ENCODE measurements at places on chromosomes 6 and 20.

DNA sequence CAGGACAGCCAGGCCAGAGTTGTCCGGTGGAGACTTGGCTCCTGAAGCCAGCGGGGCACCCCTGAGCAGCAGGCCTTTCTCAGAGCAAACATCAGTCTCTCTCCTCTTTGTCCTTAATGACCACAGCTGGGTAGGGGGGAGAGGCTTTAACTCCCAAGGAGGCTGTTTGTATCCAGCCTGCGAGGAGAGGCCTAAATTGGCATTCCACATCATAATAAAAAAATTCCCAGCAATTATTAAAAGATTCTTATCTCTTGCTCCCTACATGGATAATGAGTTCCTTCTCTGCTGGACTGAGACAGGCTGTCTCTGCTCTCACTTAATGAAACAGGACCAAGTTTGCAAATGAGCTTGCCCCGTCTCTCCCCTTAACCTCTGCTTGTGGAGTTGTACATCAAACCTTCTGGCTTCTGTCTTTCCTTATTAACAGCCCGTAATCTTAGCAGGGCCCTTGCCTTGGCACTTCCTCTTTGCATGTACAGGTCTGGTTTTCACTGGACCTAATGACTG, 838.2 kb downstream of the MAFB start:
- H3K27me3 ChIP-seq, result peaks cover 6% of the 10 kb centered on the region
- H3K36me3 ChIP-seq, result no peaks in the 10 kb centered on the region
- no peak for DNase-seq
- no peak overlapping the region for H3K27ac ChIP-seq

DNA sequence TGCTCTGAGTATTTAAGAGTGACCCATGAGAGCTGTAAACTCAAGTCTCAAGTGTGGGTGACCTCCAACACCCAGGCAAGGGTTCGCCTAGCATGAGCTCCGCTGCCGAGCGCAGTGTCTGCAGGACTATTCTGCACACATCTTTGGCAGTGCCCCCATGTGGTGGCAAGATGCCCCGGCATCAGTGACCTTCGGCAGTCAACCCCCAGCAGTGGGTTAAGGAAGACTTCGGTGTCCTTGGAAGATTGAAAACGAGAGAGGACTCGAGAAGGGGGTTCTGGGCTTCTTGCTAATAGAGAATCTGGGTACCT, 43.1 kb downstream of the RBM38 start:
- H3K36me3 ChIP-seq, result peaks cover 10% of the 10 kb centered on the region
- peak overlapping the region; percentile 81 for H3K4me3 ChIP-seq
- no peaks in the 10 kb centered on the region for H3K27me3 ChIP-seq
- peaks cover 51% of the 10 kb centered on the region for H3K4me1 ChIP-seq
- no peak for DNase-seq

- H3K4me3 ChIP-seq, result no peak overlapping the region
- H3K27me3 ChIP-seq, result peaks cover 13% of the 10 kb centered on the region
- H3K4me1 ChIP-seq, result no peaks in the 10 kb centered on the region
Observed at GRCh38 chr6:36641543-36641942, 37.0 kb upstream of the CDKN1A start.

GRCh38 chr6:140202964-140203515, 828.6 kb upstream of the CITED2 start:
- H3K36me3 ChIP-seq, result no peaks in the 10 kb centered on the region
- H3K27ac ChIP-seq, result no peak overlapping the region
- H3K4me1 ChIP-seq, result no peaks in the 10 kb centered on the region
- H3K4me3 ChIP-seq, result no peak overlapping the region
- no peaks in the 10 kb centered on the region for H3K27me3 ChIP-seq
- DNase-seq, result no peak

- H3K27ac ChIP-seq, result peak overlapping the region; percentile 96
- peaks cover 22% of the 10 kb centered on the region for H3K36me3 ChIP-seq
- no peak for DNase-seq
- H3K4me3 ChIP-seq, result peak overlapping the region; percentile 82
- H3K27me3 ChIP-seq, result no peaks in the 10 kb centered on the region
Observed at GRCh38 chr6:52575502-52575892, 1.4 kb downstream of the TRAM2 start.

DNA sequence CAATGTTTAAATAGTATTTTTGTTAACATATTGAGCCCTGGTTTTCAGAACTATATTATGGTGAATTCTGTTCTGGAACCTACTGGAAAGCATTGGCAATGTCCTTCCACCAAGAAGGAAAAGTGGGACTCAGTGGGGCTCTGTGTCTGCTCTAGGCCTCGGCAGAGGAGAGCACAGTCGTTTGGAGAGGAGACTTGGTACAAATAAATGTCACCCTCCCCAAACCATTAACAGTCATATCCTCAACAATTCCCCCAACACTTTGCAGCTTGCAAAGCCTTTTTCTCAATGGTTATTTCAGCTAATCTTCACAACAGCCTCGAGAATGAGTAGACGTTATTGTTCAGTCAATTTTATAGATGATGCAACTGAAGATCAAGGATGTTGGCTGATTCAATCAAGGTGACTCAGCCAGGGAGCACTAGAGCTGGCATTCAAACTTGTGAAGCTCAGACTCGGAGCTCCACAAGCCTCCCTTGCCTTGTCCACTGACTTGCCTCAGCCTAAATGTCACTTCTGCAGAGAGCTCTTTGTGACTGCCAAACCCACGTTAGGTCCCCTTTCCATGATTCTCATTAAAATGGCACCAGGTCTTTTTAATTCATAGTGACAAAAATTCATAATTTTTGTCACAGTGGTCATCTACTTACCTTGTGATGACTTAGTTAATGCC, 60.6 kb downstream of the TOX2 start:
- no peak for DNase-seq
- no peaks in the 10 kb centered on the region for H3K4me1 ChIP-seq
- H3K27me3 ChIP-seq, result peaks cover 74% of the 10 kb centered on the region
- no peaks in the 10 kb centered on the region for H3K36me3 ChIP-seq

DNA sequence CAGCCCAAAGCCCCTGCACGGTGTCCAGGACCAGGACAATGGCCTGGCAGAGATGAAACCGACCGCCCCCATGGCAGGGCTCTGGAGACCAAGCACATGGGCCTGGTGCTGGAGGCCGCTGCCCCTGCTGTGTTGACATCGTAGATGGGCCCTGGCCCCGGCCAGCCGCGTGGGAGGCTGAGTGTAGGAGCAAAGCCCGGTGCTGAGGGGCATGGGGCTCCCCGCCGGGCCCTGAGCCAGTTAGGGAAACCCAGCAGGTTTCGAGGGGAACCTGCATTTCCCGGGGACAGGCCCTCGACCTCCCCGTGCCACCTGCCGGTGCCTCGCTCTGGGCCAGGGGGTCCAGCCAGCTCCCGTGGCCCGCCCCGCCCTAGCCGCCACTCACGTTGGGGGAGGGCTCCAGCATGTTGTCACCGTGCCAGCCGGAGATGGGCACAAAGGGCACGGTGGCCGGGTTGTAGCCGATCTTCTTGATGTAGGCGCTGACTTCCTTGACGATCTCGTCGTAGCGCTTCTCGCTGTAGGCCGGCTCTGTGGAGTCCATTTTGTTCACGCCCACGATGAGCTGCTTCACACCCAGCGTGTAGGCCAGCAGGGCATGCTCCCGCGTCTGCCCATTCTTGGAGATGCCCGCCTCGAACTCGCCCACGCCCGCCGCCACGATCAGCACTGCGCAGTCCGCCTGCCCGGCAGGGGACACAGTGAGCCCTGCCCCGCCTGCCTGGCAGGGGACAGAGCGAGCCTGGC, 4.3 kb downstream of the EEF1A2 start:
- H3K27ac ChIP-seq, result no peak overlapping the region
- DNase-seq, result no peak
- peaks cover 5% of the 10 kb centered on the region for H3K27me3 ChIP-seq

DNA sequence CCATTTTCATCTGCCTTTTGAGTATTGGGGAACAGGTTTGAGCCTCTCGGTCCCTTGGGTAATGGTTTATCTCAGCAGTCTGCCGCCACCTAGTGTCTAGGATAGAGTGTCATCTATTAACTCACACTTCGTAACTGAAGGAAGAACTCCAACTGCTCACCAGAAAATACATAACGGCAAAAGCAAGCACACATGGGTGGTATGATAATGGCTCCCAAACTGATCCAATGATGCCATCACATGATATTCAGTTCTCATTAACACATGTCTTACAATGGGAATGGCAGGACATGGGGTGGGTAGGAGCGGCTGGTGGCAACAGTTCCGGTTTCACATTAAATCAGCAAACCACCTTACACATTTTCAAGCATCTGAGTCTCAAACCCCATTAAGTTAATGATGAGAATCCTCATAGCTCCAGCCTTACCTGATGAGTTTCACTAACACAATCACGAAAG, 110.7 kb upstream of the PHACTR1 start:
- peaks cover 10% of the 10 kb centered on the region for H3K27me3 ChIP-seq
- no peaks in the 10 kb centered on the region for H3K4me1 ChIP-seq
- DNase-seq, result peak; percentile 3
- H3K36me3 ChIP-seq, result no peaks in the 10 kb centered on the region
- H3K27ac ChIP-seq, result no peak overlapping the region

DNA sequence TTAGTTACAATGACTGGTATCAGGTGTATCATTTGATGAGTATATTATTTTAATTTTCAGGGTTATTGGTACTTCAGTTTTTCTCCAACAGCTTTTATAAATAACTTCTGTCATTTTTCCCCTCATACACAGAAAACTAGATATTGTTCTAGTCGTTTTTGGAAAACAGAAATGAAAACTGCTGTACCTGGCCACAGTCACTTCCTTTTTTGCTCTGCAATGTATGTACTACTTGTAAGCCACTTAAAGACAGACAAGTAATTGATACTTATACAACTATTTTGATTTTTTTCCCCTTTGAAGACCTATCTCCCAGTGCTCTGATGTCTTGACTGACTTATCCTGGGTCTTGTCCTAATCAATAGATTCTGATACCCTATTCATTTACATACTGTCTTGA, 218.6 kb upstream of the RUNX2 start:
- peaks cover 3% of the 10 kb centered on the region for H3K4me1 ChIP-seq
- H3K27me3 ChIP-seq, result no peaks in the 10 kb centered on the region
- no peaks in the 10 kb centered on the region for H3K36me3 ChIP-seq
- DNase-seq, result no peak
- no peak overlapping the region for H3K27ac ChIP-seq
- no peak overlapping the region for H3K4me3 ChIP-seq

- DNase-seq, result no peak
- H3K36me3 ChIP-seq, result no peaks in the 10 kb centered on the region
- H3K27me3 ChIP-seq, result no peaks in the 10 kb centered on the region
Observed at GRCh38 chr6:5203546-5203945, 57.2 kb downstream of the LYRM4 start.

GRCh38 chr20:59829054-59829785, 104.2 kb downstream of the SYCP2 start:
- H3K4me3 ChIP-seq, result no peak overlapping the region
- peaks cover 31% of the 10 kb centered on the region for H3K27me3 ChIP-seq
- no peak overlapping the region for H3K27ac ChIP-seq
- no peaks in the 10 kb centered on the region for H3K36me3 ChIP-seq
- DNase-seq, result no peak

DNA sequence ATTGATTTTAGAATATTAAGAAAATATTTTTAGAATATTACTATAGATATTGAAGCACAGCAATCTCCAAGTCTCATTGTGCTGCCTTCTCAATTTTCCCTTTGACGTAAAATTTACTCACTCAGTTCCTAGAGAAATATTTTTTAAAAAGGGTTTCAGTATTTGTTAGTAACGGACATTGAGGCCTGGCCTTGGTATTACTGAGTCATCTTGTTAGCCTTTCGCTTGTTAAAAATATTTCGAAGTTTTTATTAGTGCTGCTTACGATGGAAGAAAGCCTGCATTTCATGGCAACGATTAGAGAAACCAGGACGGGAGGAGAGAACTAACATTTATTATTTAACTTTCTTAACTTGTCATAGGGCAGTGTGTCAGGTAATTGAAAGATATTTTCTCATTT, 82.2 kb downstream of the TIAM2 start:
- no peak overlapping the region for H3K4me3 ChIP-seq
- H3K36me3 ChIP-seq, result no peaks in the 10 kb centered on the region
- H3K27ac ChIP-seq, result no peak overlapping the region
- DNase-seq, result no peak

DNA sequence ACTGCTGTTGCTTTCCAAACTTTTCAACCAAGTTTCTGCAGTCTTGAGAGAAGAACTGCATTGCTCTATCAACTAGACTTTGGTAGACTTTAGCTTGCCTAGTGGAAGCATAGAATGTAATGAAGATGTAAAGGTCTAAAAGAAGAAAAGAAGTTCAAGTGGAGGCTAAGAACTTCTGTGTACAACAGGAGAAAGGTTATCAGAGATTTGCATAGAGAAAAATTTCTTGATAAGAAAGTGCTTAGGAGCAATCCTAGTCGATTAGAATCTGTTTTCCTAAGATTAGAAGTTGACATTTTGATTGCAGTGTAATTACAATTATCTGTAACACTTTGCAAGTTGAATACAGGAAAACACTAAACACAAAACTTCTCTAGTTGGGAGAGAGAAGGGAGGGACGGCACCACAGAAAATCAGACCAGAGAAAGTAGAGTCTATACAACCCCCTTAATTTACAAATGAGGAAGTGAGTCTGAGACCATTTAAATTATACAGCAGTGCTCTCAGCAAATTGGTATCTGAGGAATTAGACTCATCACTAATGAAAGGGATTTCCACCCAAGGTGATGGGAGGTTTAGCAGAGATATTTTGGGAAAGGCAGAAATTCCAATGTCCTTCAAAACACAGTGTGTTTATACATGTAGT, 194.3 kb upstream of the MARCKS start:
- H3K27me3 ChIP-seq, result no peaks in the 10 kb centered on the region
- H3K27ac ChIP-seq, result no peak overlapping the region
- H3K4me1 ChIP-seq, result no peaks in the 10 kb centered on the region
- no peak for DNase-seq
- no peak overlapping the region for H3K4me3 ChIP-seq

DNA sequence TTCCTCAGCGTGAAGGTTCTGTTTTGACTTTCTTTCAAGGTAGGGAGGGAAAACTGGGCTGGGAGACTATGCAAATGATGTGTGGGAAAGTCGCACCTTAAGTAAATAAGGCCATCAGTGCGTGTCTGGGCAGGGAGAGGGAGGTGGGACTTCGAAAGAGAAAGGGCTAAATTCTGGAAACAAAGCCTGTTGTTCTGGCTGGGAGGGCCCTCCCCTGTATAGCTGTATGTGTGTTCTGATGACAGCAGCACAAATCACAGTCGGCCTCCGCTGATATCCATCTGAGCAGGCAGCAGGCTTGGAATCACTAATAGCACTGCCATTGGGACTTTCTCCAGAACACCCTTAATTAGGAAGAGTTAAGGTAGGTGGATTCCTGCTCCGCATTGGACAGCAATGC, 19.2 kb downstream of the JAG1 start:
- DNase-seq, result no peak
- H3K27me3 ChIP-seq, result peaks cover 71% of the 10 kb centered on the region
- H3K4me1 ChIP-seq, result no peaks in the 10 kb centered on the region

DNA sequence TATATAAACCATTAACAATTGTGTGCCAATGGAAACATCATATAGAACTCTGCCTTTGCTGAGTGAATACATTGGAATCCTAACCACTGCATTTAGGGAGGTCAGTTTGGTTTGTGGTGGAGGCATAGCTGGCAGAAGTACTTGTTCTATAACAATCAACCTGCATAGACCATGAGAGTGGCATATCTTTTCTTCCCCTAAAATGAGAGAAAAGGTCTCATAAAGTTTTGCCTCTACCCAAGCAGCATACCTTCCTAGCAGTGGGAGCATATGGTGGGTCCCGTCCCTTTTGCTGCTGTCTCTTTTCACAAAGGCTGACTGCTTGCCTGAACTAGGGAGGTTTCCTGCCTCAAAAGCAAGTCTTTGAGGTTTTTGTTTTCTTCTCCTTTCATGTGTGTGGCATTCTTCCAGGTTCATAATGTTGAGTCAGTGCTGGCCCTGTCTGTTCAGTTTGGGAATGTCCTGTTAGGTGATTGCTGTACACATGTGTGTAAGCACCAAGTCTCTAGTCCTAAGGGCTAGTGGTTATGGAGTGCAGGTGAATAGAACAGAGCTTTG, 61.2 kb upstream of the SUPT3H start:
- H3K4me3 ChIP-seq, result no peak overlapping the region
- peaks cover 56% of the 10 kb centered on the region for H3K36me3 ChIP-seq
- H3K27ac ChIP-seq, result no peak overlapping the region
- no peaks in the 10 kb centered on the region for H3K27me3 ChIP-seq
- peaks cover 15% of the 10 kb centered on the region for H3K4me1 ChIP-seq
- DNase-seq, result no peak
